ENCODE measurements at places on chromosomes 12 and 14.
A peak's percentile ranks its signal among the peaks of the same experiment; 100 is the strongest.

DNA sequence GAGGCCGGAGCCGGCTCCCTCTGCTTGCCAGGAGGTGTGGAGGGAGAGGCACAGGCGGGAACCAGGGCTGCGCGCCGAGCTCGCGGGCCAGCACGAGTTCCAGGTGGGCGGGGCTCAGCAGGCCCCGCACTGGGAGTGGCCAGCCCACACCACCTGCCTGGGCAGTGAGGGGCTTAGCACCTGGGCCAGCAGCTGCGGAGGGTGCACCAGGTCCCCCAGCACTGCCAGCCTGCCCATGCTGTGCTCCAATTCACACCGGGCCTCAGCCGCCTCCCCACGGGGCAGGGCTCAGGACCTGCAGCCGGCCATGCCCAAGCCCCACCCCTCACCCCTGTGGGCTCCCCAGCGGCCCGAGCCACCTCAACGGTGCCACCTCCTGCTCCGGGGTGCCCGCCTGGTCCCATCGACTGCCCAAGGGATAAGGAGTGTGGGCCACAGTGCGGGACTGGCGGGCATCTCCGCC, 72.4 kb upstream of the PPP2R5C start:
- H3K27ac ChIP-seq, result no peak overlapping the region
- no peak overlapping the region for H3K4me3 ChIP-seq
- no peaks in the 10 kb centered on the region for H3K27me3 ChIP-seq
- no peaks in the 10 kb centered on the region for H3K36me3 ChIP-seq
- H3K4me1 ChIP-seq, result no peaks in the 10 kb centered on the region

GRCh38 chr14:22386924-22387775, 201.9 kb downstream of the DAD1 start:
- no peaks in the 10 kb centered on the region for H3K36me3 ChIP-seq
- DNase-seq, result peak; percentile 51
- no peak overlapping the region for H3K27ac ChIP-seq

GRCh38 chr12:128783129-128783574, 40.6 kb downstream of the SLC15A4 start:
- DNase-seq, result no peak
- no peaks in the 10 kb centered on the region for H3K27me3 ChIP-seq
- no peaks in the 10 kb centered on the region for H3K36me3 ChIP-seq
- H3K27ac ChIP-seq, result no peak overlapping the region
- H3K4me1 ChIP-seq, result no peaks in the 10 kb centered on the region

- no peak overlapping the region for H3K4me3 ChIP-seq
- peaks cover 9% of the 10 kb centered on the region for H3K4me1 ChIP-seq
- no peaks in the 10 kb centered on the region for H3K27me3 ChIP-seq
- DNase-seq, result no peak
These were observed 104.4 kb downstream of the ETV6 start for GRCh38 chr12:11753826-11754225.

DNA sequence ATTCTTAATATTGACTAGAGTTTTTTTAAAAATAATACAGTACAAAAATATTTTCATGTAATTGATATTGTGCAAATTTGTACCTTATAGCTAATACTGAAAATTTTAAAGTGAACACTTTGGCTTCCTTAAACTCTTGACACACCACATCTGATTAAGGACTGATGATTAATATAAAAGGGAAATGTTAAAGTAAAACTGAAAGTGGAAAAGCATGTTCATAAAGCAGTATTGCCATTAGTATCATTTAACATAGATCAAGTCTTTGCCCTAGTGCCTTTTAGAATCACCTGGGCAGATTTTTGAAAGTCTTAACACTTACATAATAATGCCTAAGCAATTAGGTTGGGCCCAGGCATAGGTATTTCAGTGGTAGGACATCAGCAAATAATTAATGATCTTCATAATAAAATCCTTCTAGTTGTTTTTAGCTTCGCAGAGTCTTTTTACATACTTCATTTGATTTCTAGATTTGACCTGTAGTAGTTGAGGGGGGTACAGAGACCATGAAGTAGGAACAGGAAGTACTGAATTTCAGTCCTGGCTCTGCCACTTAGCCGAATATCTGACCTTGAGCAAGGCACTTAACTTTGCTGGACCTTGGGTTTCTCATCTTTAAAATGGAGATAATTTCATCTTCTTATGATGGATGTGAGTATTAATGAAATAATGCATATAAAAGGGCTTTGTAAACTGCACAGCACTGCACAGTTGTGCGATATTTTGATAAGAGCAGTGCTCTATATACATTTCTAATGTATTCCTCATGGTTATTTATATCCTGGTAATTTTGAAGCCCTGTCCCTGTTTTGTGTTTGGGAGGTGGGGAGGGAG, 43.7 kb downstream of the MARK3 start:
- H3K4me1 ChIP-seq, result peaks cover 5% of the 10 kb centered on the region
- no peaks in the 10 kb centered on the region for H3K27me3 ChIP-seq
- DNase-seq, result no peak
- no peaks in the 10 kb centered on the region for H3K36me3 ChIP-seq
- H3K4me3 ChIP-seq, result no peak overlapping the region

DNA sequence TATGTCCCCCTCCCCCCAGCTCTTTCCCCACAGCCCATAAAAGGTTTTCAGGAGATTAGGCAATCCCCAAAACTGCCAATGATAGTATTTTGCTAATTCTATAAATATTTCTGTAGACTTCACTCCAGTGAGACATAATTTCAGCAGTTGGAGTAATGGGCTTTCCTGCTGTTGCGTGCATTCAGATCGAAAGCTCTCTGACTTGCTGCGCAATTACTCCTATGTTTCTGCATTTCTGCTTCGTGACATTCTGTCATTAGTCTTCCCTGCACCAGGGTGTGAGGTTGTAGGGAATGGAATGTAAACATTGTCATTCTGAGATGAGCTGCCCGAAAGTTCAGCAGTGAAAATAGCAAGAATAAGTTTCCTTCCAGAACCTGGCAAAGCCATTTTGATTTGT, 58.2 kb downstream of the SAMD4A start:
- no peak for DNase-seq
- H3K4me3 ChIP-seq, result no peak overlapping the region
- no peaks in the 10 kb centered on the region for H3K36me3 ChIP-seq
- no peaks in the 10 kb centered on the region for H3K27me3 ChIP-seq
- H3K4me1 ChIP-seq, result peaks cover 5% of the 10 kb centered on the region

DNA sequence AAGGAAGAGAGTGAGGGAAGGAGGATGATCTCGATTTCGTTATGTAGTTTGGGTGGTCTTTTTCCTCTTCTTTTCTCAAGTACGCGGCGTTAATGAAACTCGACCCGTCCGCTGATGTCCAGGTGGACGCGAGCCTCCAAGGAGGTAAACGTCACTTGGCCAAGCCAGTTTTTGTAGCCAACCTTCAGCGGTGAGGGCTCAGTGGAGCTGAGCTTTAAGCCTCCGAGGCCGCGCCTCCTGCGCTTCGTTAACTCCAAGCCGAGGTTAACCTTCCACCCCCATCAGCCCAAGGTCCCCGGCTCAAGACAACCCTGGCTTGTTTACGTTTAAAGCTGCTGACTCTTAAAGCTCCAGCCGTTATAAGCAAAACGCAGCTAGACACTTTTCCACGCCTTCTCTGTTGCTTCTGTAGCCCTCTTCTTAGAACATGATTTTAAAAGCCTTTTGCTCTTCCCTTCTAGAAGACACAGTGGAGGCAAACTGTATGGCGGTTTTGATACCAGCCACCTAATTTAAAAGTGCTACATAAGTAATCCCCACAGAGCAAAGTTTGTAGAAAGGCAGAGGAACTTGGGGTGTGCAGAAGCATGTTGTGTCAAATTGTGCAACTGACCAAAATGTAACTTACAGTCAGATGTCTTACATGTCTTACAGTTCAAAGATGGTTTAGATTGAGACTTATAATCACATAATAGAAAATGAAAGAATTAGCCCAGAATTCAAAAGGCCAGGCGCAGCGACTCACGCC, 923 bp upstream of the ITPR2 start:
- H3K4me1 ChIP-seq, result peaks cover 2% of the 10 kb centered on the region
- peak; percentile 54 for DNase-seq
- H3K27me3 ChIP-seq, result no peaks in the 10 kb centered on the region
- H3K4me3 ChIP-seq, result peak overlapping the region; percentile 92

GRCh38 chr12:47867495-47867941, 37.3 kb downstream of the VDR start:
- peaks cover 3% of the 10 kb centered on the region for H3K4me1 ChIP-seq
- H3K4me3 ChIP-seq, result no peak overlapping the region
- H3K27ac ChIP-seq, result no peak overlapping the region
- DNase-seq, result no peak

DNA sequence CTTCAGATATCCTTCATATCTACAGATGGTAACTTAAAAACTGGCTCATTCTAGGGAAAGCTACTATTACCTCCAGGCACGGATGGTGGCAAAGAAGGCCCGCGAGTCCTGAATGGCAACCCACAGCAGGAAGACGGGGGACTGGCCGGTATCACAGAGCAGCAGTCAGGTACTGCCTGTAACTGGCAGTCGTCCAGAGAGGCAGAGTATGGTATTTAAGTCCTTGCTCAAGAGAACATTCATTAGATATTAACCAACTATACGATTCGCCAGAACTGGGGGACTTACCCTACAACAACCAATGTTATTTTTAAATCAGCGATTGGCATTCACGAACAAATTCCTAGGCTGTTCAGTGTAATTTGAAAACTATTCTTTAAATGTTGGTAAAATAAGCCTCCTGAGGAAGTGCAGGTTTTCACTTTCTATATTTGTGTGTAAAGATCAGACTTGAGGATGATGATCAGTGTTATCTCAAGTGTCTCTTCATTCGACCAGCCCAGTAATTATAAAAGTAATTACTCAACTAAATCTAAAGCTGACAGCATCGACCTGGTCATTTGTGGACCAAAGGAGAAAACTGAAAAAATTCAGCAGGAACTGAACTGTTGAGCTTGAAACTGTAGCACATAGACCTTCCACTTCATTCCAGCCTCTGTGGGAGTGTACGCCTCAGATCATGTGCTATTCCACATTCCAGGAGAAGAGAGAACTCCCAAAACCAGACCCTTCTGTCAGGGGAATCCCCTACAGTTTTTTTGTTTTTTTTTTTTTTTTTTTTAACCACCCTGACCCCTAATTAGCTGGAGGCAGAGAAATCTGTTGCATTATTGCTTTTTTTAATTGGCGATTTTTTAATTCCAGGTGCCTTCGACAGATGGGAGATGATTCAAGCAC, 75.6 kb downstream of the ESR2 start:
- DNase-seq, result no peak
- H3K4me1 ChIP-seq, result peaks cover 10% of the 10 kb centered on the region
- H3K36me3 ChIP-seq, result no peaks in the 10 kb centered on the region
- no peaks in the 10 kb centered on the region for H3K27me3 ChIP-seq
- H3K4me3 ChIP-seq, result no peak overlapping the region
- peak overlapping the region; percentile 67 for H3K27ac ChIP-seq

- peaks cover 26% of the 10 kb centered on the region for H3K4me1 ChIP-seq
- no peak for DNase-seq
- no peaks in the 10 kb centered on the region for H3K27me3 ChIP-seq
- H3K27ac ChIP-seq, result no peak overlapping the region
These were observed 5.8 kb downstream of the MAX start for GRCh38 chr14:65096323-65097089.

GRCh38 chr14:63164108-63164683, 40.0 kb upstream of the RHOJ start:
- H3K4me1 ChIP-seq, result no peaks in the 10 kb centered on the region
- H3K4me3 ChIP-seq, result no peak overlapping the region
- no peaks in the 10 kb centered on the region for H3K36me3 ChIP-seq
- H3K27me3 ChIP-seq, result no peaks in the 10 kb centered on the region

GRCh38 chr14:106276326-106277267, 750.2 kb downstream of the TMEM121 start:
- H3K27ac ChIP-seq, result no peak overlapping the region
- no peaks in the 10 kb centered on the region for H3K36me3 ChIP-seq
- DNase-seq, result no peak
- H3K4me3 ChIP-seq, result no peak overlapping the region
- no peaks in the 10 kb centered on the region for H3K4me1 ChIP-seq
- H3K27me3 ChIP-seq, result no peaks in the 10 kb centered on the region

- H3K27ac ChIP-seq, result no peak overlapping the region
- no peaks in the 10 kb centered on the region for H3K4me1 ChIP-seq
- H3K27me3 ChIP-seq, result no peaks in the 10 kb centered on the region
- no peak for DNase-seq
- no peak overlapping the region for H3K4me3 ChIP-seq
- H3K36me3 ChIP-seq, result no peaks in the 10 kb centered on the region
These were observed 15.8 kb upstream of the LRRC9 start for GRCh38 chr14:59904184-59904583.

- H3K4me3 ChIP-seq, result no peak overlapping the region
- H3K4me1 ChIP-seq, result no peaks in the 10 kb centered on the region
- DNase-seq, result no peak
- H3K27me3 ChIP-seq, result no peaks in the 10 kb centered on the region
- H3K27ac ChIP-seq, result no peak overlapping the region
These were observed 46.7 kb downstream of the GXYLT1 start for GRCh38 chr12:42097971-42098370.
